ENCODE measurements at places on chromosomes 3 and 15. TPM values are rescaled to one million over a fixed set of nuclear protein-coding genes. Genes with fewer than 3 reads are reported as not detected.

TF gene
- 0.02 TPM for total RNA-seq

GRCh38 chr3:64922213-64922612 is 234.4 kb upstream of the ADAMTS9 start:
- no peak for DNase-seq

GRCh38 chr3:121916189-121916588 is 22.0 kb downstream of the SLC15A2 start:
- DNase-seq = no peak

DNA sequence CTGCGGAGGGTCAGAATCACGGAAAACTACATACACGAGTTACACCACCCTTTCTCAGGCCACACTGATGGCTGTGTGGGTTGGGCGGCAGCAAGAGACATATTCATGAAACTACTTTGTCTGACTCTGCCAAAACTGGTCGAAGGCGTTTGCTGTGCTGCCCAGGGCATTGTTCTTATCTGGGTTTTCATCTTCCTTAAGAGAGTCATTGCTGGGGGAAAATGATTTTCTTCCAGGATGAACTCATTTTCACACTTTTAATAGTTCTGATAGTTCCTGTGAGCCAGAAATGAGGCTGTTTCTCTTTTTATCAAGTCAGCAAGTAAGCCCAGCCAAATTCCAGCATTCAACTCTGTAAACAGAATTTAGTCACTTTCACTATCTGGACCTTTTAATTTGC is 47.6 kb downstream of the TRIM71 start:
- DNase-seq = no peak

DNA sequence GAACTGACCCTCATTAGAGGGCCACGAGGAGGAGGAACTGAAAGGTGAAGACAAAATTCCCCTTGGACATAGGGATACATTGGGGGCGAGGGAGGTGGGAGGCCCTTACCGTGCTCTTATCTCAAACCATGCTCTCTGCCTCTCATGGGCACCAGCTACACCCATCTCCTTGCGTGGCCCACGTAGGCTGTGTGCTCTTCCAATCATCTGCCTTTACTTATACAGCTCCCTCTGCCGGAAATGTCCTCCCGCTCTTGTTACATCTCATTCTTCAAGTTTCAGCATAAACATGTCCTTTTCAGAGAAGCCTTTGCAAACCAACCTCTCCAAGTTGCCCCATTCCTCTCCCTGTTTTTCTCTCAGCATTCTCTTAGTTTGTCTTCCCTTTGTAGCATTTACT is 307.8 kb upstream of the PROK2 start:
- no peak for DNase-seq

Data from CD8-positive, alpha-beta memory T cell (primary cell).